ENCODE measurements at places on chromosomes 6 and 20. TPM values are rescaled to one million over a fixed set of nuclear protein-coding genes. Genes with fewer than 3 reads are reported as not detected.

Gene EDN1
- 0.26 TPM for total RNA-seq

Gene ACSS1
- total RNA-seq, result 3.9 TPM

Gene CCNC
- 57.0 TPM for total RNA-seq

Gene IRF4
- under 0.01 TPM for total RNA-seq

Gene HRH3
- total RNA-seq, result not detected

GRCh38 chr6:41779336-41779735 is 364 bp downstream of the FRS3 start:
- H3K27me3 ChIP-seq, result no peaks in the 10 kb centered on the region
- DNase-seq, result no peak
- H3K4me1 ChIP-seq, result peaks cover 3% of the 10 kb centered on the region
- H3K27ac ChIP-seq, result peak overlapping the region; percentile 6
- H3K36me3 ChIP-seq, result peaks cover 9% of the 10 kb centered on the region

DNA sequence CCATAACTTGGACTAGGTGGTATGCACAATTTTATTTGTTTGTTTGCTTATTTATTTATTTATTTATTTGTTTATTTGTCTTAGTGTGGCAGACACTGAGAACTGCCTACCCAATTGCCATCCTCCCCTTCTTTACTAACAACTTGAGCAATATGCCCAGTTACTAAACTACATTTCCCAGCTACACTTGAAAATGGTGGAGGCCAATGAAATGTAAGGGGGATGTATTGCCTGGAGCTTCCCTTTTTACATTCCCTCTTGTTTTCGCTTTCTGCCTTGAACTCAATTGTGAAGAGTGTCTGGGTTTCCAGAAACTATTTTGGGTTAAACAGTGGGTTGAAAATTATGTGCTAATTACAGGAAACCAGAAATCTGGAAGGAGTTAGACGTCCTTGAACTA is 152.7 kb upstream of the FKBP1C start:
- H3K27me3 ChIP-seq, result no peaks in the 10 kb centered on the region
- no peak overlapping the region for H3K4me3 ChIP-seq

DNA sequence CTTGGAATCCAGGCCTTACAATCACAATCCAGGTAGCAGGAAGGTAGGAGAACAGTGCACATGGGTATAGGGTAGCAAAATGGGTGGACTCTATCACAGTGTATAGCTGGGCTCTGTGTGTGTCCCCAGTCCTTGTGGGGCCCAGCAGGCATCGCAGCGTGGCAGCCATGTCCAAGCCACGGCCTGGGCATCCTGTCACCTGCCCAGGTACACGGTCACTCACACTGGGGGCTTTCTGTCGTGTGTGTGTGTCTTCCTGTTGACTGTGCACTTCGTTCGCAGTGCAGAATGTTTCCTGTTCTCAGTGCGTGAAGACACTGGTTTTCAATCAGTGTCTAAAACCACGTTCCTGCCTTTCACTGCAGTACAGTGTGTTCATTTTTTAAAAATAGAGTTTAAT is 523.2 kb upstream of the JARID2 start:
- no peak overlapping the region for H3K27ac ChIP-seq
- peaks cover 5% of the 10 kb centered on the region for H3K4me1 ChIP-seq

- no peak overlapping the region for H3K27ac ChIP-seq
- H3K27me3 ChIP-seq, result no peaks in the 10 kb centered on the region
- peak overlapping the region; percentile 23 for H3K4me3 ChIP-seq
- no peak for DNase-seq
- no peaks in the 10 kb centered on the region for H3K36me3 ChIP-seq
- H3K4me1 ChIP-seq, result no peaks in the 10 kb centered on the region
Observed at GRCh38 chr6:136716917-136717715, 75.2 kb downstream of the MAP3K5 start.

DNA sequence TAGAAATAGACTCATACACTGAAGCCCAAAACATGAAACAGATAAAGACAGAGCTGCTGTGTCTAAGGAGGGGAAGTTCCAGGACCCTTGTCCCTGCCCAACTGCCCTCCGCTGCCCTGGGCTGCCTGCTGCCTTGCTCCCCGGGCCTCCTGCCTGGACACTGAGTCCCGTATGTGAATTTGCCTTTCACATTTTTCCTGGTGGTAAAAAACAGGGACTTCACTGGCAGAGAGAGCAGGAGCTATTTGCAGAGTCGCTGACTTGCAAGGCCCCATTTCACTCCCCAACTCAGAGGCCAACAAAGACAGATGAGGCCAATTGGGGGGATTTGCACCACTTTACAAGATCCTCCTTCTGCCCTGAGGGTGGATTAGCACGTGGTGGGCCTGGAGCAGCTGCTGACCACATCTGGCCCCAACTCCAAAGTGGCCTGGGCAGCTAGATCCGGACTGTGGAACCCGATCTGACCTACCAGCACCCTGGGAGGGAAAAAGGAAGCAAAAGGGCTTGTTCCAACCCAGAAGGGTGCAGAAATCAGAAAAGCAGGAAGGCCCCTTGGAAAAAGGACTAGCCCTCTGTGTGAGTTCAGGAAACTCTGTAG is 61.4 kb downstream of the NOL4L start:
- H3K27me3 ChIP-seq, result no peaks in the 10 kb centered on the region
- H3K27ac ChIP-seq, result no peak overlapping the region
- no peak overlapping the region for H3K4me3 ChIP-seq

DNA sequence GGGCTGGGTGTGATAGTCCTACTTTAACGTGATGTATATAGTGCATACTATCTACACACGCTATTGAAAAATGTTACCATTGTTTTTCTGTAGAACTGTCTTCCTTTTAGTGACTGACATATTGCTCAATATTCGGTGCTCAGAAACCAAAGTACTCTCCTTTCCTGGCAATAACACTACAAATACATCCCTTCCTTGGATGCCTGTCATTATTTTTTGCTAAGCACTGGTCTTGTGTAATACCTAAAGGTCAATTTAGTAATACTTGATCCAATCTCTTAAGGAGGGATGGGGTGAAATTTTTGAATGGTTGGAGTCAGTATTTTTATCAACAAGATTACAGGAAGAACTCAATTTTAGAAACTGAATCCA is 23.9 kb downstream of the CNR1 start:
- no peaks in the 10 kb centered on the region for H3K4me1 ChIP-seq
- H3K27ac ChIP-seq, result no peak overlapping the region
- H3K4me3 ChIP-seq, result no peak overlapping the region
- H3K36me3 ChIP-seq, result no peaks in the 10 kb centered on the region
- no peak for DNase-seq

DNA sequence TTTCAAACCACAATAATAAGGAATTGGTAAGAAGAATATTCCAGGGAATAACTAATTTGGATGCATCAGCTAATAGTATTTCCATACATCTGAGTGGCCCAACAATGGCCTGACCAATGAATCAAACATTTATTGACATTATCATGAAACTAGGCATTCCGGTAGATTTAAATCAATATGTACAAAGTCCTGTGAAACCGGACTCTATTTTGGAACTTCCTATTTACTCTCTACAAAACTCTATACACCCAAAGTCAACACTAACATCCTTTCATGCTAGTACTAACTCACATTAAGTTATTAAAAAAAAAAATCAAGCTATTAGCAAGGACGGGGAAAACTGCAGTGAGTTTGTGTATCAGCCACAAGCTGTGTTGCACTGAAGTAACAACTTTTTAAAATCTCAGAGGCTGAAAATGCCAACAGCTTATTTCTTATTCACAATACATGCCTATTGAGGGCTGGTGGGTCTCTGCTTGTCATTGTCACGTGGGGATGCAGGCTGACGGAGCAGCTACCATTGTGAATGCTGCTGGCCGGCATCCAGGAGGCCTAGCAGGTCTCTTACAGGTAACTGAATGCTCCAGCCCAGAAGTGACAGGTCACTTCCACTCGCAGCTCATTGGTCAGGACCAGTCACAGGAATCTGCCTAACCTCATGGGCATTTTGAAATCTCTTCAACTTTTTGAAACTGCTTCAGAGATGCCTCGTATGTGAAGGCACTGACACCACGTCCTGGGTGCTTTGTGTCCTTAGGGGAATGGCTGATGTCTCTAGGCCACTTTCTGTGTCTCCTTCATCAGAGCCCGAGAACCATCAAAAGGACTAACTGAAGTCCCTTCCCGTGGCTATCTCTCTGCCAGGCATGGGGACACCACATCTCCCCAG is 76.3 kb downstream of the SLC22A23 start:
- DNase-seq, result no peak
- no peak overlapping the region for H3K27ac ChIP-seq
- no peaks in the 10 kb centered on the region for H3K36me3 ChIP-seq
- H3K4me3 ChIP-seq, result no peak overlapping the region

All from fibroblast of lung (primary cell).